Adipocyte (in vitro differentiated cells): ENCODE measurements at places on chromosomes 1 and 21.
A peak's percentile ranks its signal among the peaks of the same experiment; 100 is the strongest.

GRCh38 chr1:55035904-55036303 lies 3.4 kb upstream of the PCSK9 start:
- no peak for DNase-seq

DNA sequence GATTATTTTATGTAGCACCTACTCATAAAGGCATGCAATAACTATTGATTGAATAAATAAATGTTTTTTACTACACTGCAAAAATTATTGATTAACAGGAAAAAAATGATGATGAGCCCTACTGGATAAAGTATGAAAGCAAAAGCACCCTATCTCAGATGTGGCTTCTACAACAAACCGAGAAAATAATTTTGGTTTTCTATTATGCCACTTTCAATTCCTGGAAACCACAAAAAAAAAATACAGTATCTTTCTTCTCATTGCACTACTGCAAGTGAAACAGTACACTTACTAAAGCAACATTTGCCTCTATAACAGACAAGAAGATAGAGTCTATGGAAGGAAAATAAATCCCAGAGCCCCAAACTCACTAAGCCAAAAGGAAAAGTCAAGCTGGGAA lies 1882.4 kb downstream of the NCAM2 start:
- DNase-seq = no peak

- DNase-seq = no peak
Measured at GRCh38 chr1:9872430-9873165, 37.5 kb downstream of the CTNNBIP1 start.

GRCh38 chr1:59831529-59831928 lies 16.8 kb downstream of the HOOK1 start:
- peak; percentile 35 for DNase-seq

DNA sequence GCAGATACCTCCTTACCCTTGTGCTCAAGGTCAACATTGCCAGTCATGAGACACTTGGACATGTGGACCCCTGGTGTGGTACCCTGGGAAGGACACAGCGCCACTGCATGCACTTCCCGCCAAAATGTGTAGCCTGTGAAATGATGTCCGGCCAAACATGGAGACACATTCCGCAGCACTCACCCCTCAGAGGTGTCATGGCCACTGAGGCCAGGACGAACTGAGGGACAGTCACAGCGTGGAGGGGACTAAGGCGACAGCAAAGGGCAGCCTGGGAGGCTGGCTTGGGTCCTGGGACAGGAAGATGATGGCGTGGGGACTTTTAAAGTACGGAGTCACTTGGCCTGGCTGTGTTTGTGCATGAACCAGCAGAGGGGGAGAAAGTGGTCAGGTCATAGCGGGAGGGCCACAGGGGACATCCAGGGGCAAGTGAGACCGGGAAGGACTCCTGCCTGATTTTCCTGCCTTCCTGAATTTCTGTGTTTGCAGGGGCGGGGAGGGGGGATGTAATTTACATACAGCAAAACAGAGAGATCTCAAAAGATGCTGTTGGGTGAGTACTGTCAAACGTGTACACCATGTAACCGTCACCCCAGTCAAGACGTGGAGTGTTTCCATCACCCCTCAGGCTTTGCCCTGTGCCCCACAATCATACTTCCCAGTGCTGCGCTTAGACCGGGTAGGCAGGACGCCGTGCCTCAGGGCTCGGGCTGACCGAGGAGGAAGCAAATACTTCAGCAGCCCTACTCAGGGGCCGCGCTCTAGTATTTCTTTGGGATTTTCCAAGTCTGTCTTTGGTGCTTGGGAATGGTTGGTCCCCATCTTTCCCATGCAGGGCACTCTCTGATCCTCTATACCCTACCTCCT lies 45.2 kb downstream of the WDR4 start:
- DNase-seq = no peak

- DNase-seq = no peak
Measured at GRCh38 chr1:113353580-113353979, 36.7 kb upstream of the MAGI3 start.
